Glomerular endothelial cell (primary cell): ENCODE measurements at places on chromosomes 3 and 15.

DNA sequence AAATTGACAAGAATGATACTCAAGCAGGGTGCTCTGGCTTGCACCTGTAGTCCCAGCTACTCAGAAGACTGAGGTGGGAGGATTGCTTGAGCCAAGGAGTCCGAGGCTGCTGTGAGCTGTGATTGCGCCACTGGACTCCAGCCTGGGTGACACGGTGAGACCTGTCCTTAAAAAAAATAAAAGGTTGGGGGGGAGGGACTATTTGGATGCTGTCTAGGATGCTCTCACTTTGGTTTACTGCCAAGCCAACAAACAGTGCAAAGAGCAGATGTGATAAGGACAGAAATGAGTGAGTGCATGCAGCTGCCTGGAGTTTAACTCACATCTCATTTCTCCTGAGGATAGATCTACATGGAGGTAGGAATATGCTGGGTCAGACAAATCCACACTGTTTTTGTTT is 130.0 kb downstream of the FRMD4B start:
- no peak for DNase-seq

GRCh38 chr3:155730843-155731242 is 14.0 kb downstream of the PLCH1 start:
- no peak for DNase-seq

DNA sequence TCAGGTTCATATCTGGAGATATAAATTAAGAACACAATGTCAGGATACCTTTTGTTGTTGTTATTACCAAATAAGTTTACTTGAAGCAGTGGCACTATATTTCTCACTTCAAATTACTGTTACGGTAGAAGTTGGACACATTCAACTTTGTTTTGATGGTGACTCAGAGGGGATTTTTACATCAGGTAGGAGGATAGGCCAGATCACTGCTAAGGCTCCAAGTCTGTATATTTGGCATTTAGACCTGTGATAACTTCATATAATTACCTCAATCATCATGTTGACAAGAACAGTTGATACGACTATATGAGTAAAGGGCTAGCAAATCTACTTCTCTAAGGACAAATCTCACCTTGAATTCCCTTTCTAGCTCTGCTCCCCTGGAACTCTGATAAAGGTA is 15.6 kb downstream of the LZTFL1 start:
- no peak for DNase-seq

DNA sequence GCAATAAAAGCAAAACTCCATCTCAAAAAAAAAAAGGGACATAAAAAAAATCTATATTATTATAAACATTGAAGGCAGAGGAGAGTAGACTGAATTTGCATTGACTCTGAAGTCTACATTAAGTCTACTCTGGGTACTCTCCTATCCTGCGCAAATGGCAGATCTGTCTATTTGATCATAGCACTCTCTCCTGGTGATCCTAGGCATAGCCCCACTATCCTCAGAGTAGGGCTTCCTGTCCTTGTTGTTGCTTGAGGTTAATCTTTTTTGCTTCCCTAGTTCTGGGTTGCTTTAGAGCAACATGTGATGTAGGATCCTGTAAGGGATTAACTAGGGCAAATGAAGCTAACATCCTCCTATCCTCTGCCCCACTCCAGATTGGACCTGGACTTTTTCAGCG is 82.1 kb upstream of the LRRFIP2 start:
- no peak for DNase-seq

DNA sequence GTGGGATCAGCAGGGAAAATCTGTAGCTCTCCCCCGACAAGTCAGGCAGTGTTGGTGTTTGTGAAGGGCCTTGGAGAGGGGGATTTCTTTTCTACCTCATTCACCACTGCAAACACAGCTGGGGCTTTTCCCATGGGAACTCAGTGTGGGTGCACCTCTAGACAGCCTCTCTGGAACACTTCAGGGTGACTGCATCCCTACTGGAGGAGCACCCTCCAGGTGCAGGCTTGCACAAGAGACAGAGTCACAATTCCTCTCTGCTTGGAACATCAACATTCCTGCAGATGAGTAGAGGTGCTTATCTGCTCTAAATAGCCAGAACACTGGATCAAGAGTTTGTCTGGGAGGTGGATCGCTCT is 72.7 kb upstream of the AKAP13 start:
- DNase-seq = no peak

DNA sequence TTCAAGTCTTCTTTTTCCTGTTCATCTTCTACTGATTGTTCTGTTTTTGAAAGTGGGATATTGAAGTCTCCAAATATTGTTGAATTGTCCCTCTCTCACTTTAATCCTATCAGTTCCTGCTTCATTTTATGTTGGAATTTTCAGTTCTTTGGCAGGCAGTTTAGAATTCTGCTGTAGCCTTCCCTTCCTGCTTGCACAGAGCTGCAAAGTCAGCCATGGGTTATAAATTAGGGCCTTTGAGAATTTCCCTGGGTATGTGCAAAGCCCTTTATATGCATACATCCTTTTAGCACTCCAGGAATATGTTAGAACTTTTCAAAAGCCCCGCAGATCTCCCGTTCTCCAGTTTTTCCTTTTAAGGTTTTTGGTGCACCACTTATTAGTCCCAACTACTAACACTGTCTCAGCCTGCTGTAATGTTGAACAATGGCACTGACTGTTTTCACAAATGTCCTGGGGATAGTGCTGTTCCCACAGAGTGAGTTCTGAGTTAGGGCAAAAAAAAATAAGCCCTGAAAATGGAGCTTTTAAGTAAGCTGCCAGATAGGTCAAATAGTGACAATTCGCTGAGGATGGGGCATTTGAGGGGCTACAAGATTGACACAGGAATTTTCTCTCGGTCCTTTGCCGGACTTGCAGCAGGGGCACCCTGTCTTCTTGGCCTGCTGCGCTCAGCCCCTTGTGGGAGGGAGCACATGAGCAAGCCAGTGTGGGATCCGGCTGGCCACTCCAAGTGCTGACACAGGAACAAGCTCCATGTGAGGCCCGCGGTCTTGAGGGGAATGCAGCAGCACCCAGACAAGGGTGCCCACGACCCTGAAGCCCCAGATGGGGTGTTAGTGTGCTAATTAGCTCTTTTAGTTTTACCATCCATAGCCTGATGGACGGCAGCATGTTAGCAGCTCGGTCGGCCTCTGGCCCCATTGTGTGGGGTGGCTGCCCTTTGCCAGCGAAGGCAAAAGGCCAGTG is 96.0 kb downstream of the VPS8 start:
- no peak for DNase-seq

DNA sequence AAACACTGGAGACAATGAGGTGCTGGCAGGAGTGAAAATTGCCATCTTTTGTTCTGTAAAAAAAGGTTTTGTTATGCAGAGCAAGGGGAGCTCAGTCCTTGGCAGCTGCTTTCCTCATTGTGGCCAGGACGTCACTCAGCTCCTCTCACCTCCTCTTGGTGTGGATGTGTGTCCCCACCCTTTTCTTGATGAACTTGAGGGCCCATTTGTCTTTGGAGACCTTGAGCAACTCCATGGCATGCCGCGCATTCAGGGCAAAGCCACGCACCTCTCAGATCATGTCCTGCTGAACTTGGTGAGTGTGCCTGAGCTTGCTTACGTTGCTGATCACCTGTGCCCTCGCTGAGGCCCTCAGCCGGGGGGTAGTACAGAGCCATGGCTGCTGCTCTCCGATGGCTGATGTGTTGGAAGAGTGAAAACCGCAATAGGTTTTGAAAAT is 24.5 kb upstream of the BDH1 start:
- DNase-seq = no peak

DNA sequence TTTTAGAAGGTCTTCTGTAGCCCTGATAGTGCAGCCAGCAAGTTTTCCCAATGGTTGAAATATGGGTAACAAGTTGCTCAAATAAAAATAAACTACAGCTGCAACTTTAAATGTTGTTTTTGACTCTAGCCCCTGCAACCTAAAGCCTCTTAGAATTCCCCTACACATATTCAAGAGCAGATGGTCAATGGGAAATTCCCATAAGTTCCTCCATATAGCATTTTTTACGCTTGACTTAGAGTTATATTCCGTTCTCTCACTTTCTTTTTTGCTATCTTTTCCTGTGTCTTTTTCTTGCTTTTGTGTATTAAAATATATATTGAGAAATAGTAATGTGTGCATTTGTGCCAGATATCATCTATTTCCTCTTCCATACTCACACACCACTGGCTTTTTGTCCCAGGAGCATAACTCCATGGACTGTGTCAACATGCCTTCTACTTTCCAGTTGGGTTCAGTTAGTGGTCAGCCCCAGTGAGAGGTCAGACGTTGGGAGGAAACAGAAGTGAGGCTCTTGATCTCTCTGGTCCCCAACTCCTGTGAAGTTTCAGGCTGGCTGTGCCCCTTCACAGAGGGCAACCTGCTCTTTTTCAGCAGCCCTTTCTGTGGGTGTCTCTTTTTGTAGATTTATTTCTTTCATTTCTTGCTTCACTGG is 63.3 kb upstream of the TP63 start:
- no peak for DNase-seq
